ENCODE measurements at places on chromosomes 6 and 20.

GRCh38 chr6:147177286-147177685, 26.9 kb upstream of the STXBP5 start:
- no peak for DNase-seq

GRCh38 chr6:41717392-41717736, 18.0 kb downstream of the TFEB start:
- no peak for DNase-seq

DNA sequence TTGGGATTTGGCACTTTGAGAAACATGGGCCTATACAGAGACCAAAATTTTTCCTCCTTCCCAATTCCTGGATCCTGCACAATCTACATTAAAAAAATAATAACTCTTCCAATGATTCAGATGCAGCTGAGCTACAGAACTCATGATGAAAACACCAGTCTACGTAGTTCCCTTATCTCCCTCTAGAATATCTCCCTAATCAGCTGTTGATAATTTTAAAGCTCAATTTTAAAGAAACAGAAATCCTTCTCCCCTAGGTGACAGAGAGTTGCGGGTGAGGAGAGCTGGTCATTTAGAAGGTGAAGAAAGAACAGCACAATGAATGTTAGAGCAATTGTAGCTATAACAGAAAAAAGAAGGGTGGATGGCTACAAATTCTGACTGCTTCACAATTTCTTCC, 175.6 kb upstream of the KCNK16 start:
- no peak for DNase-seq

- no peak for DNase-seq
Observed at GRCh38 chr6:25025919-25026301, 90.2 kb upstream of the RIPOR2 start.

DNA sequence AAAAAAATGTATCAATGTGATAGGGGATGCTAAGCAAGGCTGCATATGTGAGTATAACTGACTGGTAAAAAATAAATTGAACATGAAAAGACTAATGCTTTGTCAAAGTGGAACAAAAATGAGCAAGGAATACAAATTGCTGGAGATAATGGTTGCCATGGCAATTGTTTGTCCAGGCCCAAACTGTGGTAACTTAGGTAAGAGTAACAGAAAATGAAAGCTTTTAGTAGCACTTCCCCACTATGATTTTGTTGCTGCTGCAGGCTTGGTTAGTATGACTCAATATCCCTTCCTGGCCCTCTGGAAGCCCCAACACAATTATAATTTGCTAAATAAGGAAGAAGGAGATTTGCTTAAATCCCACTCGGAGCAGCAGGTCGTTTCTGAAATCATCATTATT, 577.1 kb downstream of the DOK5 start:
- DNase-seq: no peak

- no peak for DNase-seq
Observed at GRCh38 chr6:71724456-71725125, 161.8 kb upstream of the RIMS1 start.

- no peak for DNase-seq
Observed at GRCh38 chr20:40606660-40607059, 82.4 kb downstream of the MAFB start.

DNA sequence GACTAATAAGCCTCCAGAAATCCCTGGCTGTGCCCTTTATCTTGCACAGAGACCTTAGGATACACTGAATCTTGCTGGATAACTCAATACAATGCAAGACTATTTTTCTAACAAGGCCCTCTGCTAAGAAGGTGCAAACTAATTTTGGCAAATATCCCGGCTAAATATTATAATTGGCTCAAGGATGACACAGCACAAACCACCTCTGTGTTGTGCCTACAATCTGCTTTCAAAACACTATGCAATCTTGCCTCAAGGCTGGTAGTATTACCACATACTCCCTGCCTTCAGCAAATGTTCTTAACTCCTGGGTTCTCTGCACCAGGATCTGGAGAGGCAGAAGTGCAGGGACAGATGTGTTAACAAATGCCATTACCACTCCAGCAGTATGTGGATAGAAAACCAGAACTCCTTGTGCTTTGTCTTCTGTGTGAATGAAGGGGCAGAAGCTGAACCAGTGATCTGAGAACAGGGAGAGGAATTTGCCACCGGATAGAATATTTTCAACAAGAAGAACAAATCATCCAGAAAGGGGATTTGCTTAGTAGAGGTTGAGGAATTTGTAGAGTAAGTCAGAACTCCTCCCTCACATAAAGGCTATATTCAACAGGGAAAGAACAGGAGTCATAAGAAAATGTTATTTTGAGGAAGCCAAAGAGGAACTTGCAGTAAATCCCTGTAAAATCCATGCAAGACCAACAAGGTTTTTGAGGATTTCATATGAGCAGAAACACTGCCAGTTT, 74.1 kb upstream of the SLC4A11 start:
- DNase-seq: no peak

DNA sequence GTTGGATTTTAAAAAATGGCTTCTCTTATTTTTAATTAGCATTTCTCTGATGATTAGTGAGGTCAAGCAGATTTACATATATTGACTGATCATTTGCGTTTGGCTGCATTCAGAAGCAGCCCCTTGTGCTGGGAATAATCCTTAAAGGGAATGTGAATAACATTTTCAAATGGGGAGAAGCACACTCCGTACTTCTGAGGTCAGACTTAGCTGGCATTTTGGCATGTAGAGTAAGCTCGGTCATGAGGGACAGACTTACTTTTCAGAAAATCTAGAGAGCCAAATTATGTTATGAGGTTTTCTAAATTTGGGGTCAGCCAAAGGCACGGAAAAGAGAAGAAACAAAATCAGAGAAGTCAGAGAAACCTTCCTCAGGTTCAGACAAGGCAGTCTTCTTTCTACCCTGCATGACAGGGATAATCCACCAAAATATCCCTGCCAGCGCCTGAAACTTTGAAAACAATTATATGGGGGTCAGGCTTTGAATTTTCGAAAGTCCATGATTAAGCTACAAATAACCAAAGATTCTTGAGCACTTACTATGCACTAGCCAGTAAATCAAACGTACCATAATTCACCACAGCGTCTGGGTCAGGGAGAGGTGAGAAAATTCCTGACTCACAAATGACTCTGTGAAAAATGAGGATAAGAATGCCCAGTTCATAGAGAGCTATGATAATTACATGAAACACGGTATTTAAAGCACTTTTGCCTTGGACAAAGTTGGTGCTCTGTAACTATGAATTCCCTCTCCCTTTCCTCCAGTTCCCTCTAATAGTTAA, 44.9 kb downstream of the ADAT2 start:
- DNase-seq: no peak

DNA sequence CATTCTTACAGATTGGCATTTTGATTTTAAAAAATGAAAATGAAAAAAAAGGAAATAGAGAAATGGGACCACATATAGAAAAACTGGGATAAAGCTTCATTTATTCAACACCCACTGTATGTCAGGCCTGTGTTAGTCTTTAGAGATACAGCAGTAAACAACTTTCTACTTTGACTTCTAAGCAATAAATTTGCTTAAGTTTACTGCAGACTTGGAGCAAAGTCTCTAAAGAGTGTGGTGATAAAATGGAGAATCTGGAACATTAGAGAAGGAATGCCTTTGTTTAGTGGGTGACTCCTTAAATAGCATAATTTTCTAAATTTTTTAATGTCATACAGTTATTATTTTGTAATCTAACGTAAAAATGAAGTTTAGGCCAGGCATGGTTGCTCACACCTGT, 80.7 kb upstream of the CNKSR3 start:
- DNase-seq: no peak

DNA sequence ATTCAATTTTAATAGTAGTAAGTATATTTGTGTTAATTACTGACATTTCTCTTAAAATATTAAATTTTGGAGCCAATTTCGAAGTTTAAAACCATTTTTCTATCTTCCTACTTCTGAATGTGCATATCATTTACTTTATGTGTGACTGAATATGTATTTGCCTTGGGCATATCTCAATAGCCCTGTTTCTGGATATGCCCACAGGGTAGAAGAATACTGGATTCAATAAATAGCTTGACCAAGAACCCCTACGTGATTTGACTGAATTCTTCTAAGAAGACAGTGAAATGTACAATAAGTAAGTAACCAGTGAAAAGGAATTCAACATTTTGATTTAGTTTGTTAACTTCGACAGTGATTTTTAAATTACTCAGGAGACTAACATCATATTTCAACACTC, 7.8 kb downstream of the HMGN3 start:
- no peak for DNase-seq

- DNase-seq: no peak
Observed at GRCh38 chr6:15950962-15951569, 177.8 kb upstream of the MYLIP start.

DNA sequence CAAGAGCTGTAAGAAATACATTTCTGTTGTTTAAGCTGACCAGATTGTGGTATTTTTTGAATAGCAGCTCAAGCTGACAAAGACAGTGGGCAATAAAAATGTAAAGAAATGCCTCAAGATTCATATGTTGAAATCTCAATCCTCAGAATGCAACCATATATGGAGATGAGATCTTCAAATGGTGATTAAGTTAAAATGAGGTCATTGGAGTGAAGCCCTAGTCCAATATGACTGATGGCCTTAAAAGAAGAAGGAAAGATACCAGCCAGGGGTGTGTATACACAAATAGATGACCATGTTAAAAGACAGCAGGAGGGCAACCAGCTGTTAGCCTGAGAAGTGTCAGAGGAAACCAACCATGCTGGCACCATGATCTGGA, 7.1 kb upstream of the DDO start:
- no peak for DNase-seq

DNA sequence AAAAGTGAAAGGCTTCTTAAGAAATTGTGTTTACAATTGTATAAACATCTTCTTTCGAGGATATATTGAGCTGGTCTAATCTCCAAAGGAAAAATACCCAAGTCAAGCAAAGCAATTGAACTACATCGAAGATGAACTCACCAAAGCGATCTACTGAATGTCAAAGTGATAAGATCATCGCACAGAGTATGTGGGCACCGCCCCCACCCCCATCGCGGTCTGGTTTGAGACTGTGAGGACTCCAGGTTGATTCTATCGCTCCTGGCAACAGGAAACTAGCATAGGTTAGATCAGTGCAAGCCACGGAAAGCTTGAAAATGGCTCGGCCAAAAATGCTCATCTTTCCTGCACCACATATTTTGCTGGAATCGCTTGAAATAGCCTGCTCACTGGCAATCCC, 133.2 kb upstream of the RPS6KA2 start:
- DNase-seq: peak; percentile 70

DNA sequence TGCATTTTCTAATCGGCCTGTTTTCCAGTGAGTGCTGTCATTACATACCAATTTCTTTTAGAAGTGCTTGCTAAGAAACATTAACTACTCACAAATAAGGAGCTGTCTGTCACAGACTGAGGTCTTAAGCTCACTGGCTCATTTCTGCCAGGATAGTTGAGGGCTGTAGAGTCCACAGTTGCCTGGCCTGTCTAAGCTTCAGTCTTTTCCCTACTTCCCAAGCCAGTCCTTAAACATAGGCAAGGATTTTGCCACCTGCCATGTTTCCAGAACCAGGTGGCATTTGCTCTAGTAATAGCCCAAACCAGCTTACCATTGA, 84.7 kb downstream of the LINC00237 start:
- DNase-seq: no peak

- DNase-seq: no peak
Observed at GRCh38 chr20:51837876-51838420, 35.6 kb upstream of the SALL4 start.

GRCh38 chr6:131065112-131065823, 2.2 kb upstream of the EPB41L2 start:
- DNase-seq: no peak

DNA sequence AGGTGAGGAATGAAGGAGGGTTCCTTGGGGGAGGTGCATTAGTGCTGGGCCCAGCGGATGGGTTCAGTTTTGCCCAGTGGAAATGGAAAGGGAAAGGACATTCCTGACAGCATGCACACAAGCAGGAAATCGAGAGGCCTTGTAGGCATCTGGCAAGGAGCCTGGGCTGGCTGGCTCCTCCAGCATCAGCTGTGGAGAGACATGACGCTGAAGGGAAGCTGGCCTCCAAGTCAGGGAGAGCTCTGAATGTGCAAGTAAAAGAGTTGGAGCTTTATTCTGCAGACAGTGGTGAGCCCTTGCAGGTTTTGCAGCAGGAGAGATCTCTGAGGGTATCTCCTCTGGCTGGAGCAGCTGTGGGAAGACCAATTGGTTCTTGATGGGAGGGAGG, 154.3 kb downstream of the MRPL14 start:
- DNase-seq: no peak

- no peak for DNase-seq
Observed at GRCh38 chr6:111813677-111814310, 59.5 kb downstream of the FYN start.

DNA sequence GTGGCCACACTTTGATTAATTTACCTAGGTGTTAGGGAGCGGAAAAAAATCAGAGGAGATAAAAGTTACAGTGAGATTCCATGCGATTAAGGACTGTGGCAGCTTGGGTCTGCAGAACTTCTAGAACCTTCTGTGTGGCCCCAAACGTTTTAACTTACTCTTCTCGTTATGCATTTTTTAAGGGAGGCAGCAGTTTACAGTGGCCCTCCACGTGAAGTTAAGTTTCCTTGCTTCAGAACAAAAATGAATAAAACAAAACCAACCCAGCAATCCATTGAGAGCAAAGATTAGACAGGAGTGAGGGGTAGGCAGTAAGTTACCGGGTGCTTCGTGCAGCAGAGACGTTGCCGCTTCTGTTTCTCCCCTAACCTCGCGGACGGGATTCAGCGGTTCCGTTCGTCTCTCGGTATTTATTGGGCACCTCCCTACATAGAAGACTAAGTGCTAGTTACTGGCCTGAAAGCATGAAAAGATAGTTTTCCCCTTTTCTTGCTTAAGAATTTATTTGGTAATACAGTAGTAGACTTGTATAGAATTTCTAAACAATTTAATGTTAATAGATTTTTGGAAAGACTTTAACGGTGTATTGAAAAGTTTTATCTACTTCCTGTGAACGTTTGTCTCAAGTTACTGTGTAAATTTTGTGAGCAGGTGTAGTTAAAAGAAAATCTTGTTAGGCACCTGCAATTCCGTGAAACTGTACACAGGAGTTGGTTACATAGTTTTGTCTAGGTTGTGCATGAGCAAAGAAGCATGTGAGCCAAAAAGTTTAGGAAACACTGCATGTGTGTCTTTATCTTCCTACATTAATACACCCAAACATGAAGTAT, 1.1 kb downstream of the BAG2 start:
- peak; percentile 29 for DNase-seq

Data from activated CD4-positive, alpha-beta T cell treated with anti-CD3 and anti-CD28 coated beads, Interleukin-2, amount 50 U/mL, for 48 hours (primary cell).